Bronchial epithelial cell (primary cell): ENCODE measurements at places on chromosomes 12 and 14. TPM values are rescaled to one million over a fixed set of nuclear protein-coding genes. Genes with fewer than 3 reads are reported as not detected.
A peak's percentile ranks its signal among the peaks of the same experiment; 100 is the strongest.

- peak; percentile 80 for DNase-seq
Observed at GRCh38 chr12:89345830-89346740, 6.2 kb downstream of the DUSP6 start.

The B4GALNT1 gene
- 0.13 TPM in 1 of 2 replicates, not detected in the other for total RNA-seq

The OR4L1 gene
- total RNA-seq, result not detected in 2 replicates

DNA sequence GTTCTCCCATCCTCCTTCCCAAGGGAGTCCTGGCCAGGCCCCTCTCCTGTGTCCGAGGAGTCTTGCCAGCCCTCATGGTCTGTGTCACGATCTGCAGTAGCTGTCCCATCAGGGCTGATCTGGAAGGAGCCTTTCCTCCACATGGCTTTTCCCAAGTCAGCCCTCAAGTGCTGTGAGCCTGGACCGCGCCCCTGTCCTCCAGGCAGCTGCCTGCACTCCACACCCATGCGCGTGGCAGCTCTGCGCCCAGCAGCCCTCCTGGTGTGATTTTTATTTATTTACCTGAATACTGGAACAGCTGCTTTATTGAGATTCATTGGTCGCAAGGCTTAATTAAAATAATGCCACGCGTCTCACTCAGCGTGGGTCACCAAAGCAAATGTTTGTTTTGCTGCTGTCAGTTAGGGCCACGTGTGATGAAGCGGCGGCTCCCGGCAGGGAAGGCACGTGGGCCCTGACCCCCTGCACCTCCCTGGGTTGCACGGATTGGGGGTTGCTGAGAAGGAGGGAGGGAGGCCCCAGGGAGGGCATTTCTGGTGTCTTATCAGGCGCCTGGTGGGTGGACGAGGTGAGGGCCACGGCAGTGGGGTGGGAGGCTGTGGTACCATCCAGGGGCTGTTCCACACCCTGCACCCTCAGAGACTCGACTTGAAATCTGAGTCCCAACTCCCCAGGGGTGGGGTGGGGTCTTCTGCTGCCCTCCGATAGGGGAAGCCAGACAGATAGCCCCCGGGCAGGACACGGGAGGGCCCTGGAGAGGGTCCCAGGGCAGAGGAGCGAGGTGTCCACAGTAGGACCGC lies 206.3 kb upstream of the C14orf180 start:
- DNase-seq, result no peak

The ADAMTS20 gene
- not detected in 2 replicates for total RNA-seq

The CLEC4C gene
- total RNA-seq, result not detected in 2 replicates

DNA sequence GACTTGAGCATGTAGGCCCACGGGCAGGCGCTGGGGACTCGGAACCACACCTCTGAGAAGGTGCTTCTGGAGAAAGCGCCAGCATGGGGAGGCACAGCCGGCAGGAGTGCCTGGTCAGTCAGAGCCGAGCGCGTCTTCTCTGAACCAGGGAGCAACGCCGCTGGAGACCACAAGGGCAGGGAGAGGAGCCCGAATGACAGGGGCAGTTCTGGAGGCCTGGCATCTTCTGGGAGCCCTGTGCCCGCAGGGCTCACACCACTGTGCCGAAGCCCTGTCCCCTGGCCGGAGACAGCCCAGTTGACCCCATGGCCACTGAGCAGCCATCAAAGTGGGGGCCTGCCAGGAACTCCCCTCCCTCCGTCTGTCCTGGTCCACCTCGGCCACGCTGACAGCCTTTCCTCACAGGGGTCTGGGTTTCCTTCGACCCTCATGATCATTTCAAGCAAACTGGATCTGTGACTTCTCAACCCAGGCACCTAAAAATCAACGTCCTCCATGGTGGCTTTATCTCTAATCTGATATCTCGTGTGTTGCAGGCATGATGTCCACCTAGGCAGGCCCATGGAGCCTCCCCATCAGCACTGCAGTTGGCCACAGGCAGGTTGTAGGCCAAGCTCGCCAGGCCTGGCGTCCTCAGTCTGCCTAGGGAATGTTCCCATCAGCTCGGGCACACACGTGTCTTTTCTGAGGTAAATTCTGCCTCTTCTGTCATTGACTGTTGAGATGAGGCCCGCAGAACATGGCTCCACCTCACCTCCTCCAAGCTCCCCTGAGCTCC lies 299.3 kb upstream of the RTL1 start:
- no peak for DNase-seq

- no peak for DNase-seq
Observed at GRCh38 chr12:62351326-62351725, 91.1 kb downstream of the USP15 start.

The VASH1 gene
- not detected in 2 replicates for total RNA-seq

The TEX52 gene
- not detected in 2 replicates for total RNA-seq

- DNase-seq, result peak; percentile 81
Observed at GRCh38 chr12:123384994-123385376, 1.1 kb downstream of the KMT5A start.

DNA sequence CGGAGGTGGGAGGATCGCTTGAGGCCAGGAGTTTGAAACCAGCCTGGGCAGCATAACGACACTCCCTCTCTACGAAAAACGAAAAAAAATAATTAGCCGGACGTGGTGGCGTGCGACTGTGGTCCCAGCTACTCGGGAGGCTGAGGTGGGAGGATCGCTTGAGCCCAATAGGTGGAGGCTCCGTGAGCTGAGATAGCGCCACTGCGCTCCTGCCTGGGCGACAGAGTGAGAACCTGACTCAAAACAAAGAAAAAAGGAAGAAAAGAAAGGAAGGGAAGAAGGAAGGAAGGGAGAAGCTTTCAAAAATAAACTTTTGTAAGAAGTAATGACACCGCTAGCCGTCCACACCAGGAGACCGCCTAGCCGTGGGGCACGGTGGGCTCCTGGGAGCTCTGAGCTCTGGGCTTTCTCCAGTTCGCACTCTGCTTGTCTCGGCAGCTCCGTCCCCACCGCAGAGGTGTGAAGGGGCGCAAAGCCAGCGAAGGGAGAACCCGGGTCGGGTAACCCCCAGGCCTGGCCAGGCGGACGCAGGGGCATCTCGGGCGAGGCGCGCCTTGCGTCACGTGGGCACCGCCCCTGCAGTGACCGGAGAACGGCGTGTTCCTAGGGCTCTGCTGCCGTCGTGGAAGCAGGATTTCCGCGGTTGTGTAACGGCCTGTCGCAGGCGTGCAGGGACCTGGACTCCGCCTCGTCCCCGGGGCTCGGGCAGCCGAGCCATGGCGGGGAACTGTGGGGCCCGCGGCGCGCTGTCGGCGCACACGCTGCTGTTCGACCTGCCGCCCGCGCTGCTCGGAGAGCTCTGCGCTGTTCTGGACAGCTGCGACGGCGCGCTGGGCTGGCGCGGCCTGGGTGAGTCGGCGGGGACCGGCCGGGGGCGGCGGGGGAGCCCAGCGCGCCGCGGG lies at the start of gene IRAK3:
IRAK3 (plus strand) TSS at position 631 of the 902 bp plus-strand sequence; CDS start at position 717, 86 bp downstream.
- DNase-seq, result peak; percentile 40

GRCh38 chr12:123928274-123928865 lies 44.3 kb downstream of the CCDC92 start:
- no peak for DNase-seq

DNA sequence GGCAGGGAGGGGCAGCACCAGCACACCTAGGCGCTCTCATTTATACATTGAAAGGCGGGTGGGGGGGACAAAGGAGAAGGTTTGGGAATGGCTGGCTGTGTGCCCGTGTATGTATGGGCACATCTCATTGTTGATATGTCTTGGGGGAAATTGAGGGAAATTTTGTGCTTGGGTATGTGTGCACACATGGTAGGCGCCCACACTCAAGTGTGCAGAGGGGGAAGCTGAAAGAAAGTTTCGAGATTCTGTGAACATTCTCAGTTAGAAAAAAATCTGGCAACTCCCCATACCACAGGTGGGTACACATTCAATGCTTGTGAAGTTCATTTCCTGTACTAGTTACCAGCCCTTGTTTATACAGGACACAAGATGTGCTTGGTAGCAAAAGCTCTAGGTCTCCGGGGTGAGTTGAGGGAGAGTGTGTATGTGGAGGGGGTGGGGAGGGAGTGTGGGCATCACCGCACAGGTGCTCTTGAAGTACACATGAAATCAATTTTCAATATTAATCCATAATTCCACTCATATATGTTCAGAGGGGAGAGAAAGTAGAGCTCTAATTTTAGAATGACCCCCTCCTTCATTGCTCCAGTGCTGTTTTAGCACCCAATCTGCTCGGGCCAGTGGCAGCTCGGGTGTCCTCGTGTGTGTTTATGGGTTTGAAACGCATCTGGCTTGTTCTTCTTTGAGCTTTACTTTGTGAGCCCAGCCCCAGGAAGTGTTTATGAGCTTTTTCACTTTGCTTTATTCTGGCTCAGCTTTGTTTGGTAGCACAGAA lies 286.0 kb downstream of the ZFP36L1 start:
- peak; percentile 74 for DNase-seq

The AMHR2 gene
- total RNA-seq, result not detected in 2 replicates

The KRT85 gene
- total RNA-seq, result not detected in 2 replicates

- no peak for DNase-seq
Observed at GRCh38 chr14:93249128-93249831, 42.2 kb downstream of the UBR7 start.

GRCh38 chr14:104976198-104977007 lies 1.8 kb downstream of the AHNAK2 start:
- DNase-seq, result peak; percentile 78

DNA sequence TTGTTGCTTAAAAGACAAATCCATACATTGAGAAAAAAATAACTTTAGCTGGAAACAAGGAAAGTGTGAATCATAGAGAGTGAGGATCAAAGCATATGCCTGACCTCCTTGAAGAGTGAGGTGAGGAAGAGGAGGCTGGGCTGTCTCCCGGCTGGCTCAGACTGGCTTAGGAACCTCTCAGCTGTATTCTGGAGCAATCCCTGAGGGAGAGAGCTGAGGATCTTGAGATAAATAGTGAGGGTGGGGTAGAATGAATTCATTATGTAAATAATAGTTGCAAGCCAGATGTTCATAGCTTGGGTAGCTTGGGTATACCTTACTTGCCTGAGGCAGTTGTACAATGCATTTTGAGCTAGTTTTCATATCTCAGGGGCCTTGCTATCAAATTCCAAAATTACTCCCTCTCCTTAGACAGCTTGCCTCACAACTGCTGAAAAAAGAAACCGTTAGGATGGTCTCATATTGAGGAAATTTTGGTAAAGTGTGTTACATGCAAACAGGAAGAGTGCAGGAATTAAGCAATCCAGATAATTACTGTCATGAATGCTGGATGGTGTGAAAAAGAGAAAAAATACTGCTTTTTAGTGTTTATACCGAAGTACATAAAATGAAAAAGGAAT lies 30.5 kb upstream of the SLC15A5 start:
- DNase-seq, result peak; percentile 18

The TAS2R20 gene
- 1.8 and 2.0 TPM in 2 replicates for total RNA-seq

The REM2 gene
- total RNA-seq, result under 0.01 TPM in 1 of 2 replicates, not detected in the other

GRCh38 chr12:129076441-129077320 lies 223.4 kb downstream of the GLT1D1 start:
- DNase-seq, result no peak

DNA sequence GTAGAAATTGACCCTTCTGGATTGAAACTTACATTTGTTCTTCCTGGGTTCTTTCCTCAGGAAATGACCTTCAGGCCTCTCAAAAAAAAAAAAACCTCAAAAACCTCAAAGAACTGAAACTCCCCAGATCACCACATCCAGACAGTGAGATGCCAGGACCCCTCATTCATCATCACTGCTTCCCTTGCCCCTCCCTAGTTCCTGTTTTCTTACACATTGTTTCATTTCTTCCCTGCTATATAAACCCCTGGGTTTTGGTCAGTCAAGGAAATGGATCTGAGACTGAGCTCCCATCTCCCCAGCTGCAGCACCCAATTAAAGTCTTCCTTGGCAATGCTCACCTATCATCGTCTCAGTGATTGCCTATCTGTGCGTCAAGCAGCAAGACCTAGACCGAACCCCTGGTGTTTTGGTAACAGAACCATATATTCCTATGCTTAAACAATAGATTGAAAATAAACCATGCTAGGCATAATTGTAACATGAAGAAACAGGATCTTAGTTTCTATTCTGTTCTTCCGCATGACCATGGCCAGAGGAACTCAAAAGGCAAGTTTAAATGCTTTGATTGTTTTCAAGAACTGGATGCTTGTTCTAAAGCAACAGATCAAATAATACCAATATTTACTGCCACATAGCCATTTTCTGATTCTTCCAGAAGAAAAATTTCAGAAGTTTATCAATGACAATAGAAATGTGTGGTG lies 108.0 kb upstream of the MAX start:
- DNase-seq, result no peak

The TOMM20L gene
- not detected in 2 replicates for total RNA-seq

- DNase-seq, result peak; percentile 76
Observed at GRCh38 chr12:79615596-79616560, 74.9 kb downstream of the PAWR start.
